ENCODE measurements at places on chromosomes 11 and 22.

GRCh38 chr11:23851216-23851615 is 645.6 kb upstream of the LUZP2 start:
- DNase-seq = no peak

- DNase-seq = no peak
Observed at GRCh38 chr11:94786264-94787126, 18.3 kb downstream of the AMOTL1 start.

DNA sequence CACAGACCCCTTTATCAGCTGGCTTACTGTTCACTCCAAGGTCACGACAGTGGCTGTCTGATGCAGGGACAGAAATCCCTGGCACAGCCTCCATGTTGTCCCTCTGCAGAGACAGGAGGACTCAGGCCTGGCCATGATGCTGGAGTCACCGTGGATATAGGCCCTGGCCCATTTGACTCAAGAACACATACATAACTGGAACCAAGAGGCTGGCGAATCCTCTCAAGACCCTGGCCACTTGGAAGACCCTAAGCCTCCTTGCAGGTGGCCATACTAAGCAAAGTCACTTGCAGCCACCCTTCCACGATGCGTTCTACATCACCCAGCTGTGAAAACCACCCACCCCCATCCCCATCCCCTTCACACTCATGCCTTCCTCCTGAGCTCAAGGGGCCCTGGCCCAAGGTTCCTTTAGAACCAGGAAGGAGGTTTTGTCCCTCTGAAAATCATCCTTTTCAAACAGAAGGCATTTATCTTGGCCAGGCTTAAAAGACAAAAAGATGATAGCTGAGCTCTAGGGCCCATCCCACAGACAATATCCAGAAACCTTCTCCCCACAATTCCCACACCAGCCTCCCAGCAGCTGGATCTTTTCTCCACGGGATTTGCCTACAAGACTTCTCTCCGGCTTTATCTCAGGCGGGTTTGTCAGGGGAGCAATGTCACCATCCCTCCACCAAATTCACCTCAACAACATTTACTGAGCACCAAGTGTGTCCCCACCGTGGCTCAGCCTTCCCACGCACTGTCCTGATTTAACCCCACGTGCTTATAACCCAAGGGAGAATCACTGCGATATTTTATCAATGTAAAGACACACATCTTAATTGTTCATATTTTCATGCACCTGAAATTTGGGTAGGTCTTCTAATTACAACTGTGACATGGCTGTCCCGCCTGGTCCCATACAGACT is 123.4 kb upstream of the SERPIND1 start:
- no peak for DNase-seq

DNA sequence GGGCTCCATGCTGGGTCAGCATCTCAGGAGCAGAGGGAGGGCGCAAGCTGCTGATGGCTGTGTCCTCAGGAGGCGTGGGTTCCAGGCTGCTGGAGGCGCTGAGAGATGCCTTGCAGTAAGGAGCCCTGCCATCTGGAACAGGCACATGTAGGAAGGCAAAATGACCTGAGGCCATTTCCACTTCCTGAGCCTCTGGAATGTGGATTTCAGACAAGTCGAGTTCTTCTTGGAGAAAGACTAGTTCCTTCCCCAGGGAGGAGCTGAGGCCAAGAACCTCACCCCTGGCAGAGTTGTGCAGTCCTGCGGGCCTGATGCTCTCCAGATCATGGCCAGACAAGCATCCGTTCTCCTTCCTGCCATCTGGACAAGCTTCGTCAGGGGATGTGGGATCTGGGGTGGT is 19.3 kb downstream of the HPS4 start:
- no peak for DNase-seq

GRCh38 chr11:43359422-43359818 is 700 bp downstream of the TTC17 start:
- DNase-seq = no peak

DNA sequence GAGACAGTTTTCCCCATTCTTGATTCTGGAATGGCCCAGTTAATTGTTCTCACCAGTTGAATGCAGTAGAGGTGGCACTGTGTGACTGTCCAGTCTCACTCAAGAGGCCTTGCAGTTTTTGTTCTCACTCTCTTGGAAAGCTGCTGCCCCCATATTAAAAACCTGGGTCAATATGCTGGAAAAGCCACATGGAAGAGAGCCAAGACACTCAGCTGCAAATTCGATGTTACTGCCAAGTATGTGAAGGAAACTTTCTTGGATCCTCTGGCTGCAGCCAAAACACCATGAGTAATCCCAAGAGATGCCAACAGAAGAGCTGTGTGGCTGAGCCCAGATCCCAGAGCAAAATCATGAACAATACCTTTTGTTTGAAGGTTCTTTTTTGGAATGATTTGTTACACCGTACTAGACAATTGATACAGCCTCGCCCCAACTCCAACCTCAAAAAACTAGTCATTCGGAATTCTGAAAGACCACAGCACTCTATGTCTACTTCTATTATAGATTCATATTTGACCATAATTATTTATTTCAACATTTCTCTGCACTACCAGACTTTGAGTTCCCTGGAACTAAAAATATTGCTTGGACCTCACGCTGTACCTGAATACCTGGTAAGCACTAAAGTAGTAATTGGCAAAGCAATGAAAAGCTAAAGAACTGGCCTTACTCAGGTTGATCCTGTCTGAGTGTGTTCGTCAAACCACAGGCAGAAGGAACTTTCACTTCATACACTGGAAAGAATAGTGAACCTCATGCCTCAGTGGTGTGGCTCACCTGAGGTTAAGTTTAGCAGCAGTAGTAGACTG is 378.8 kb downstream of the ETS1 start:
- no peak for DNase-seq

DNA sequence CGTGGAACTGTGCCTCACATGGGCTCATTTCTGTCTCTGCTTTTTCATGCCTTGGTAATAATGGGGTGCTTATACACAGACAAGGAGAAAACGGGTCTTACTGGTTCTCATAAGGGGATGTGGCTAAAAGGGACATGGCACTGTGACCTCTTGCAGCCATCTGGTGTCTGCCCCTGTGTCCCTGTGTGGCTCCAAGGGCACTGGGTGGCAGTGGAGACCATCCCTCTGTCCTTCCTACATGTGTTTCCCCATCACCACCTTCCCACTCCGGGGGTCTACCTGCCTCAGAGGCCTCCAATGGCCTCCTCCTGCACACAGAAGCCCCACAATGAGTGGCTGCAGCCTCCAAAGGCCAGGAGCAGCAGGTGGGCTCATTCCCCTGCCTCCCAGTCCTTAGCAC is 221.2 kb downstream of the CEP164 start:
- DNase-seq = no peak

GRCh38 chr22:46984751-46985506 is 222.5 kb downstream of the TBC1D22A start:
- no peak for DNase-seq

GRCh38 chr11:132402071-132402684 is 1031.8 kb downstream of the NTM start:
- DNase-seq = no peak

- DNase-seq = no peak
Observed at GRCh38 chr11:99260696-99261095, 239.9 kb downstream of the CNTN5 start.

- no peak for DNase-seq
Observed at GRCh38 chr11:36257351-36257750, 31.9 kb downstream of the COMMD9 start.

Measured in stimulated activated CD8-positive, alpha-beta memory T cell treated with anti-CD3 and anti-CD28 coated beads, Interleukin-4, amount 100 ng/mL, for 1 hour (primary cell).